Renal pelvis (tissue), 12 donors: ENCODE measurements at places on chromosomes 3 and 15.

DNA sequence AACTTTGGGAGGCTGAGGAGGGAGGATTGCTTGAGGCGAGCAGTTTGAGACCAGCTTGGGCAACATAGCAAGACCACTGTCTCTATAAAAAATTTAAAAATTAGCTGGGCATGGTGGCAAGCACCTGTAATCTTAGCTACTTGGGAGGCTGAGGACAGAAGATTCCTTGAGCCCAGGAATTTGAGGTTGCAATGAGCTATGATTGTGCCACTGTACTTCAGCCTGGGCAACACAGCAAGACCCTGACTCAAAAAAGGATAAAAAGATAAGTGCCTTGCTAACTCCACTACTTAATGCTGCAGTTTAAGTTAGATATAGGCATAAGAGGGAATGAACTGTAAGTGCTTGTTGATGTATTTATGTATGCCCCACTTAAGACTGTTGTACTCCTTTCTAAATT lies 102.2 kb downstream of the P3H2 start:
- no peak for DNase-seq

DNA sequence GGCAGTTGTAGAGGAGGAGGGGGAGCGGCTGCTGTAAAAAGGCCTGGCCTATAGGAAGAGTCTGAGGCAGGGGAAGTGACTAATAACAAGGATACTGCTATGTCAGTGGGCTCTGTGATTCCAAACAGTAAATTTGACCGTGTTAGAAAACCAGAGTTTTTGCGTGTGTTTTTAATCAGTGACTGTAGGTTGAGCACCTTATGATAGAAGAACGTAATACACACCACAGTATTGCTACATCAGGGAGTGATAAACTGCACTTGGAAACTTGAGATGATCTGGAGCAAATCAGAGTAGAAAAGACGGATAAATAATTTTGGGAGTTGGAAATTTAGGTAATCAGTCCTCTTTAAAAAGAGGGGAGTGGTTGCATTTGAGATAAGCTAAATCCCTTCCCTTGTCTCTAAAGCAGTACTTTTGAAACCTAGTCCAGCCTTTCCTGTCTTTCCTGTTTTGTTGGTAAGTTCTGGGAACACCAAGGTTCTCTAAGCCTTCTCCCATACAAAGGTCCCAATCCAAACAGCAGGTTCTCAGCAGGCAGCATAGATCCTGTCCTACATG lies 130.5 kb upstream of the NR2E3 start:
- DNase-seq: no peak

DNA sequence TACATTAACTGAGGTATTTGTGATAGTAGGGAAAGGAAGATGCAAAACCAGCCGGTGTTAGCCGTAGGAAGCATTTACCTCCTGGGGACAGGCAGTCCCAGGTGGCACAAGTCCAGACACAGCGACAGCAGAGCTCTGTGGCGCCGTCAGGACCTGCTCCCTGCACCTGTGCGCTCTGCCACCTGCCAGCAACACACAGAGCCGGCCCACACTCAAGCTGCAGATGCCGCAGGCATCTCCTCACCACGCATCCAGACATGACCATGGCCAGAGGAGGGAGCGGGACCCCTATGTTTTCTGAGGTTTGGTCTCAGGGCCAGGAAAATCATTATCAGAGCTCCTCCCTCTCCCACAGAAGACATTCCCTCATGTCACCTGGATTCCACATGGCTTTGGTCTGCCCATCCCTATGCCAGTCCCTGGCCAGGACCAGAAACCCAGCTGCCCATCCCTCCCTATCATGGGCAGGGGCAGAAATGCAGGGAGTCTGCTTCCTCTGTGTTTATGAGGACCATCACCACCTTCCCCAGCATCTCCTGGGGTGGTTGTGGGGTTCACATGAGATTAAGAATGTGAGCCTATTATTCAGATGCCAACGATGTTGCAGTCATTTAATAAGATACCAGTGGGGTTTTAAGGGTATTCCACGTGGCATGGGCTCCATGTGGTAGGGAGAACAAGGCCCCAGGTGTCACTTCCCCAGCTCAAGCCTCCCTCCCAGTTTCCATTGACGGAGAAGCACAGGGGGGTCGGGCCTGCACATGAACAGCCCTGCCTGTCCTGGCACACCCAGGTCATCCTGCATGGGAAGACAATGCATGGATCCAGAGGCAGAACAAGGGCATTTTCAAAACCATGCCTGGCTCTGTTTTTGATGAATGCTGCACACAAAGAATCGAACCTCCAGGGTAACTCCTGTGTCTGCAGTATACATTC lies 251.1 kb downstream of the OCA2 start:
- no peak for DNase-seq

DNA sequence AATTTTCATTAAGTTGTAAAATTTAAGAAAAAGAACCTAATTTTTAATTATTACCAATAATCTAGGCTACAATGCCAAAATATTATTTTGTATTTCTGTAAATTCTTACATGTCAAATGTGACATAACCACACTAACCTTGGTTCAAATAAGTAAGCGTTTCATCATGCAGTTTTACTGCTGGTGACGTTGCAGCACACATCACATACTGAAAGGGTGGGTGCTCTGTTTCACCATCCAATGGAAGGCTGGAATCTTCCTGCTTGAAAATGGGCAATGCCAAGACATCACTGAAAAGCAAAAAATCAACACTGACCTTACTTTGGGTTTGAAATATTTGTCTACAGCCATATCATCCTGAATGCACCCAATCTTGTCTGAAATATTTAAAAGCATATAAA lies 14.8 kb downstream of the UBP1 start:
- no peak for DNase-seq

DNA sequence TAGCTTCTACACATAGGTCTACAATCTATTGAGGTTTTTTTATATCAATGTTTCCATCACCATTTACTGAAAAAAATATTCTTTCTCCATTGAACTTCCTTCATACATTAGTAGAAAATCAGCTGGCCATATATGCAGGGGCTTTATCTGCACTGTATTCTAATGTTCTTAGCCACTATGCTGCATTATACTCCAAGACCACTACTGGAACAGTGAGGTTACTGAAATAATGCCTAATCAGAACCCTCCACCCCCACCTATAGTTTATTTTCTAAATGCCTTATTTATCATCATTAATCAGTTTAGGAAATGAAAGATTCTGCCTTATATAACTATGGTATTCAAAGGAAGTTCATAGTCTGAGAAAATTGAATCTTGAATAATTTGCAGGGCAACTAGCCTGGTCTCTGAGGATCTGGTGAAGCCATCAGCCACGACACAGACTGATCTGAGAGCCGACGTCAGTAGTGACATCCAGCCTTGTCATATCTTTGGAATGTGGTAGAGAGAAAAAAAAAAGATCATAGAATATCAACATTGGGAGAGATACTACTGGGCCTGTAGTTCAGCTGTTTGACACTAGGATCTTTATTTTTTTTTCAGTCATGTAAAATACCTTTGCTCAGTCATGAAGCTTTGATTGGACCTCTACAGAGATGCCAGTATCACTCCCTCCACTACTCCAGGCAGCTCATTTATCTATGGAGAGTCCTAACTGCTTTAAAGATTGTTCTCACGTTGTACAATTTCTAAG lies 66.6 kb downstream of the P3H2 start:
- DNase-seq: no peak

- no peak for DNase-seq
Measured at GRCh38 chr3:65810302-65810701, 228.4 kb downstream of the MAGI1 start.

- DNase-seq: no peak
Measured at GRCh38 chr3:29759411-29760225, 478.7 kb downstream of the RBMS3 start.

- no peak for DNase-seq
Measured at GRCh38 chr3:52777959-52778805, 783 bp downstream of the ITIH1 start.

DNA sequence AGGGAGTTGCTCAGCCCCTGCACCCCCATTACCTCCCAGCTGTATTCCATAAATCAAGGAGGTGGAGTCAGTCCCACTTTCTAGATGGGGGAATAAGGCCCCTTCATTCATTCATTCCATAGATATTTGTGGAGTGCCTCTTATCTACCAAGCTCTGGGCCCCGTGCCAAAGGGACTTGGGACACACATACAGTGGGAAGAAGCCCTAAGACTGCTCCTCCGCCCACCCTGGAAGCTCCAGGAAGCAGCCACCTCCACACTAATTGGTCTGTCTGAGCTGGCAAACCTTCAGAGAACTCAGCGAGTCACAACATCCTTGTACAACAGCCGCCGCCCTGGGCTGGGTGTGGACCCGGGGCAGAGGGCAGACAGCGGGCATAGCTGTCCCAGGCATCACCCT lies 6.4 kb downstream of the STRA6 start:
- no peak for DNase-seq

GRCh38 chr15:89197503-89197971 lies 23.8 kb downstream of the RLBP1 start:
- DNase-seq: peak; percentile 11

- DNase-seq: no peak
Measured at GRCh38 chr3:34724916-34725499, 914.3 kb upstream of the ARPP21 start.

DNA sequence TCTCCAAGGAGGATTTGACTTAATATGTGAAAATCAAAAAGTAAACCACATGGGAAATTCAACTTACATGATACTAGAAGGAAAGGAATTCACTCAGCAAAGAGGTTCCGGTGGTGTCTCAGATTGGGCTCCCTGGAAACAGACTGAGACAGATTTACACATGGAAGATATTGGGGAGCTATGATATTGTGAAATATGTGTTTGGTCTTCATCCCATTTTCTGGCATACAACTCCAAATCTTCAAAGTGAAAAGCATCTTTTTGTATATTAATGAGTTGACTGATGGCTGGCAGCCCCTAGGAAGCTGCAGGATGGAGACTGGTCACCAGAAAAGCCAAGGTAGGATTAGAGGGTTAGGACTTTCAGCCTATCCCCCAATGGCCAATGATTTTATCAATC lies 29.3 kb downstream of the GRK7 start:
- DNase-seq: no peak
